ENCODE measurements at places on chromosomes 2 and 18. TPM values are rescaled to one million over a fixed set of nuclear protein-coding genes. Genes with fewer than 3 reads are reported as not detected.

GRCh38 chr2:44247924-44248323, 27.4 kb upstream of the SLC3A1 start:
- DNase-seq = peak; percentile 41

DNA sequence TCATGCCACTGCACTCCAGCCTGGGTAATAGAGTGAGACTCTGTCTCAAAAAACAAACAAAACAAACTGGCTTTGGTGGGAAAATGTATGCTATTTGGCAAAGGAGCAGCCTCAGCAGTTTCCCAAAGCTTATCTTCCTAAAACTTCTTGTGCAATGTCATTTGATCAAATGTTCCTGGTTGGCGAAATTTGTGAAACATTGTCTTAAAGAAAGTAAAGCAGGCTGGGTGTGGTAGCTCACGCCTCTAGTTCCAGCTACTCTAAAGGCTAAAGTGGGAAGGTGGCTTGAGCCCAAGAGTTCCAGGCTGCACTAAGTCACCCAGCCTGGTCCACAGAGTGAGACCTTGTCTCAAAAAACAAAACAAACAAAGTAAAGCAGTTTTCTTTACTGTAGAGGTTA, 17.3 kb upstream of the TAF4B start:
- no peak for DNase-seq

GRCh38 chr2:97969081-97970067, 26.4 kb downstream of the TMEM131 start:
- no peak for DNase-seq

Gene MYO3B
- not detected for total RNA-seq

Gene ARHGEF4
- 0.13 TPM for total RNA-seq

Gene EVX2
- total RNA-seq = not detected

Gene LONRF2
- 0.29 TPM for total RNA-seq

Gene ORMDL1
- total RNA-seq = 32.9 TPM

Gene EFEMP1
- not detected for total RNA-seq
